ENCODE measurements at places on chromosomes 1 and 21.

GRCh38 chr1:71502006-71502405 is 421.2 kb upstream of the ZRANB2 start:
- DNase-seq = no peak

GRCh38 chr1:92601044-92601443 is 114.3 kb upstream of the GFI1 start:
- DNase-seq = no peak

DNA sequence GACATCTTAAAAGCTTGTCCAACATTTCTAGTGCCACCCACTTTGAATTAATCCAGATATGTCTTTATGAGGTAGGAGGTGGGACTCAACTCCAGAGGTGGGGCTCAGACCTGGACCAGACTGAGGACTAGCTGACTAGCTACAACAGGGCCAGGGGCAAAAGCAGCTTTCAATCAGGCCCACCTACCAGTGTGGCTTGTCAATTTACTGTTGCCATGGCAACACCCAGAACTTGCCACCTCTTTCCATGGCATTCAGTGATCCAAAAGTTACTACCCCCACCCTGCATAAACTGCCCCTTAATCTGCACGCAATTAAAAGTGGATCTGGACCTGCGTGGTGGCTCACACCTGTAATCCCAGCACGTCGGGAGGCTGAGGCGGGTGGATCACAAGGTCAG is 113.2 kb upstream of the KAZN start:
- no peak for DNase-seq

- no peak for DNase-seq
Measured at GRCh38 chr1:102120910-102121309, 124.2 kb upstream of the OLFM3 start.

DNA sequence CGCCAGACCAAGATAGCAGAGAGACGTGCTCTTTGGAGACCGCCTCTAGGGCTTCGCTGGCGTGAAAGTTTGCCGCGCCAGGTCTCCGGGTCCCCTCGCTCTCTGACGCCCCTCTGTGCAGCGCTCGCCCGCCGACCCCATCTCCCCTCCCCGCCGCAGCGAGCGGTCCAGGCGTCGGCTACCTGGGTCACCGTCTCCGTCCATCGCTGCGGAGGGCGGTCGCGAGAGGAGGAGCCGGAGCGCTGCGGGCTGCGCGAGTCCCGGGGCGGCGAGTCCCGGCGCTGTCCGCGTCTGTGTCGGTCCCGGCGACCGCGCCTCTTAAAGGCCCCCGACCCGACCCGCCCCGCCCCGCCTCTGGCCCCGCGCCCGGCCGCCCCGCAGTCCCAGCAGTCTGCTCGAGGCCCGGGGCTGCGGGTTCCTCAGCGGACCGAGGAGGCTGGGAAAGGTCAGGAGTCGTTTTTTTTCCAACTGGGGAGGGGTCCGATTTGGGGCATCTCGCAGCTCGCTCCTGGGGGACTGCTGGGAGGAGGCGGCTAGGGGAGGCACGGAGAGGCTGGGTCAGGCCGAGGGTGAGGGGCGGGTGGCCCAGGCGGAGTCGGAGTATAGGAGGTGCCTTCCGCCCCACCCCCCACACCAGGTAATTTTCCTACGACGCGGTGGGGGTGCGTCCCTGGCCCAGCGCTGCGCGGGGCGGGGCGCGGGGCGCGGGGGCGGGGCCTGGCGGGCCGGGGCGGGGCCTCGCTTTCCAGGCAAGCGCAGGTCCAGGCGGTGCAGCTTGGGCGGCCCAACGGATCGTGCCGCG is at the start of the genes FBXO2 and FBXO44:
FBXO2 (minus strand) TSS at position 293 of the 802 bp plus-strand sequence; CDS start at position 204, 89 bp downstream.
FBXO44 (plus strand) TSS at position 741 of the 802 bp plus-strand sequence. CDS start 959 bp downstream, outside the sequence.
- no peak for DNase-seq

- no peak for DNase-seq
Measured at GRCh38 chr1:8435569-8436071, 117.7 kb downstream of the SLC45A1 start.

DNA sequence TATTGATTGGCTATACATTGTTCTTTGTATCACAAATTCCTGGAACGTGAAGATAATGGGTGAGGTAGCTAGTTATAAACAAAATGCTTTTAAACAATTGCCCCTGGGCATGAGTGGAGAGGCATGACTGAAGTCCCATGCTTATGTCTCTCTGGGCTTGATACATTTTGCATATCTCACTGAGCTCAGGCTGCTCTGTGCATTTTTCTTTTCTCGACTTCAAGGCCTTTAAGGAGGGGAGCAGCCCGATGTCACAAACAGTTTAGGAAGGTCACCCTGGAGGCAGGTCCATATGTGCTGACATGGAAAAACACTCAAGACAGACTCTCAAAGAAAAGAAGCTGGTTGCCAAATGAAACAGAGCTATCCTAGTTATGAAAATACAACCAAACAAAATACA is 80.1 kb upstream of the PUM1 start:
- DNase-seq = no peak

All from epithelial cell of prostate (primary cell).